ENCODE measurements at places on chromosomes 2 and 18.

DNA sequence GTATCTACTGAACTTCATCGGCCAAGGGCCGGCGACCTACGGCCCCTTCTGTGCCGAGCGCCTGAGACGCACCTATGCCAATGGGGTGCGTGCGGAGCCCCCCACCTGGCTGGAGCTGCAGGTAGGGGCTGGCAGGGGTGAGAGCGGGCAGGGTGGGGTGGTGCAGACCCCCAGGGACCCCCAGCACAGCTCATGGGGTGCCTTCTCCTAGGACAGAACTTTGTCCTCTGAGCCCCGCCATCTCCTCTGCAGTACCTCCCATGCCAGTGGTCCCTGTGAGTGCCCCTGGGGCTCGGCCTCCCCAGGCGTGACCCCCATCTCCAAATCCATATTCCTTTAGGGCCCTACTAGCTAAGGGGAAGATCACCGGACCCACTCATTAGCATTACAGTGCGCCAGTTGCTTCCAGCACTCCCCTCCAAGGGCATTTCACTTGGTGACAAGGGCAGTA, 23.9 kb upstream of the GPR17 start:
- DNase-seq = no peak

DNA sequence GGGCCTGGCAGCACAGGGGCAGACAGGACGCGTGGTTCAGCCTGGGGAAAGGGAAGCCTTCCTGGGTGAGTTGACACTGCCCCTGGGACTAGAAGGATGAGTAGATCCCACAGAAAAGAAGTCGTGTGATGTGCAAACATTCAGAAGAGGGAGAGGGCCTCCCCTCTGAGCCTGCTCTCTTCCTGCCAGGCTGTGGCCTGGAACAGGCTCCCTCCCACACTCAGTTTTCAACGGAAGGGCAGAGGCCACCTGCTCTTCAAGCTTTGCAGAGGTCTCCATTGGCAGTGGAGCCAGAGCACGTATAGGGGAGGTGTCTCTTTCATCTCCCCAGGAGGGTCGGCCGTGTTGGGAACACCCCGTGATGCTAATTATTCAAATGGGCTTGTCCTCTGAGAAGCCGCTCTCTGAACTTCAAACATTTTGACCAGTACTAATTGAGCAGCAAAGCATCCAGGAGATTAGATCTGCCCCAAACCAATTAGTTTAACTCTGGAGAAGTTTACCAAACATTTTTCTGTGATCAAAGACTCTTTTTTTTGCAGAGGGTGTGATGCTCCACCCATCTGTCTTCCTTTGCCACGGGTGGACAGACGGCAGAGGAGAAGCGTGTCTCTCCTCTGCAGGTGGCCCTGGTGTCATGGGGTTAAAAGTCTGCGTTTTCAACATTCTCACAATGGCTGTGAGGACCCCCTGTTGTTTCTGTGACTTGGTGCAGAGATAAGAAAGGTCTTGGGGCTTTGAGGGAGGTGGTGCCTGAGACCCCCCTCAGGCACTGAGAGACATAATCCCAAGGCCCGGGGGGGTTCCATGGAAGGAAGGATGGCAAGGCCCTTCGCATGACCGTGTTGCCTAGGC, 29.5 kb upstream of the ODC1 start:
- DNase-seq = no peak

GRCh38 chr2:231627384-231628120, 34.9 kb downstream of the TEX44 start:
- DNase-seq = no peak

- no peak for DNase-seq
These were observed 16.7 kb downstream of the L3MBTL4 start for GRCh38 chr18:6397931-6398566.

GRCh38 chr2:20855456-20855855, 32.6 kb upstream of the LDAH start:
- DNase-seq = no peak

Data from stimulated activated CD8-positive, alpha-beta memory T cell treated with anti-CD3 and anti-CD28 coated beads, Interleukin-2, amount 100 ng/mL, for 48 hours (primary cell).